Naive thymus-derived CD4-positive, alpha-beta T cell (primary cell): ENCODE measurements at places on chromosomes 2 and 18.

DNA sequence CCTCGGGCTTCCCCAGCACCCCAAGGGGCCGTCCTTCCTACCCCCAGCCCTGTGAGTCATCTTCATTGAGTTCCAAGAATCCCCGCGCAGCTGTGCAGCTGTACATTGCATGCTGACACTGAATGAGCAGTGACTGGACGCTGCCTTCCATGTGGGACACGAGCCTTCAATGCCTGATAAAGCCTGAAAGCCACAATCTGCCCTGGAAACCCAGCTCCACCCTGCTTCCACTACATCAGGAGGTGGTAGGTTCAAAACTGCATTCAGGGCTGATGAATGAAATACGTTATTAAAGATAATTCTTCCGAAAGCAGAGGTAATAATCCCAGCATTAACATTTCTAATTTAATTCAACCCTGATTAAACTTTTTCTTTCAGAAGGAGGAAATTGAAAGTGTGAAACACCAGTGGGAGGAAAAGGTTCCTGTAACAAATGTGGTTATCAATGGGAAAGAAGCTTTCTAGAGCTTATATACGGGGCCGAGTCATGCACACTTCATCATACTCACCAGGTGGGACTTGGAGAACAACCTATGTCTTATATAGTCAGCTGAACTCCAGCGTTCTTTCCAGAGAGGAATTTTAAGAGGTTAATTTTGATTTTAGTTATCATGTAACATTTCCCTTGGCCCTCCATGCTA, 360.1 kb downstream of the LPIN1 start:
- DNase-seq, result no peak

GRCh38 chr2:21282515-21282898, 158.7 kb downstream of the TDRD15 start:
- DNase-seq, result no peak

DNA sequence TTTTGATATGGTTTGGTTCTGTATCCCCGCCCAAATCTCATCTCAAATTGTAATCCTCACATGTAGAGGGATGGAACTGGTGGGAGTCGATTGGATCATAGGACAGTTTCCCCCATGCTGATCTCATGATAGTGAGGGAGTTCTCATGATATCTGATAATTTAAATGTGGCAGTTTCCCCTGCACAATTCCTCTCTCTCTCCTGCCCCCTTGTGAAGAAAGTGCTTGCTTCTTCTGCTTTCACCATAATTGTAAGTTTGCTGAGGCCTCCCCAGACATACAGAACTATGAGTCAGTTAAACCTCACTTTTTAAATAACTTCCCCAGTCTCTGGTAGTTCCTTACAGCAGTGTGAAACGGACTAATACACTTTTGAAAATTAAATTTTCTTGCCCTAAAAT, 12.3 kb upstream of the KCNJ3 start:
- no peak for DNase-seq

DNA sequence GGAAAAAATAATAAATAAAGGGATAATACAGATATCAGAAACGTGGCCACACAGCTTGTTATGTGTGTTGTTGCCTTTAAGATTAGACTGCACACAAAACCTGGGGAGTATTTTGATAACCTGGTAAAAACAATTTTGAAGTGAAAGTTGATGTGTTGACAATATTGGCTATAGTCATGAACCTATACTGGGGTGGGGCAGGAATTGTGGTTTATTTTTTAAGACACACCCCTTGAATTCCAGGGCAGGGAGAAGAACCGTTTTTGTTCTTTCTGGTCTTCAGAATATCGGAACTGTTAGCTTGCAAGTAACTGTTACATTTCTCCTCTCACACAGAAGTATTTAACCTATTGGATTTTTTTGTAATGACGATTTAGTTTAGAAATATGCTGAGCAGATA, 80.4 kb downstream of the LIMS1 start:
- no peak for DNase-seq

DNA sequence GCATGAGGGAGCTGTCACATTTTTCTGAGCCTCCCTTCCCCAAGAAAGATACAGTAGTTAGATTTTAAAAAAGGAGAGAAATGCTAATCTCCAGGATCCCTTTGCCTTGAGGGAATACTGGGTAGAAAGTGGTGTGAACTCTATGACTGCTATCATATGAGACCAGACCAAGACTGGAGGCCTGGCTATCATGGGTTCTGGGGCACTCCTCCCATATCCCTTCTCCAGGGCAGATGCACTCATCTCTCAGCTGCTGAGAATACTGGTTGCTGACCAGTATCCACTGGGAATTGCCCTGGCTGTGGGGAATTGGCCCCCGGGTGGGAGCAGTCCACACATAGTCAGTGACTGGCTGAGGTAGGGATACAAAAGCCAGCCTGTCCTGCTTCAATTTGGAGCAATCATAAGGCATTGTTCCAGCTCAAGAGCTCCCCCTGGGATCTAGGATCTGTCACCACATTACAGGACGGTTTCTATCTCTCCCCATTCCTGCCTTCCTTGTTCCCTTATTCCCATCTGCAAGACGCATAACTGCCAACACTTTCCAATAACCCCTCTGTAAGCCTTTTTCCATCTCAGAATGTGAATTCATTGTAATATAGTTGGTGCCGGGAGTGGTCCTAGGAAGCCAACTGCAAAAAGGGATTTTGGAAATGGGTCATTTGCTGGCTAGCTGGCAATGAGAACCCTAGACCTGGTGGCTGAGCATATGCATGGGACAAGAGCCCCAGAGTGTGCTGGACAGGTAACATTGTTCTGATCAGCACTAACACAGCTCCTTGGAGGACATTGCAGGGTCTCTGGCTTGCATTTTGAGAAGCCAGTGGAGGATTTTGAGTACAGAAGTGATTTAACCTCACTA, 35.4 kb upstream of the REEP1 start:
- no peak for DNase-seq

GRCh38 chr18:51668101-51668500, 470.6 kb upstream of the MEX3C start:
- no peak for DNase-seq

DNA sequence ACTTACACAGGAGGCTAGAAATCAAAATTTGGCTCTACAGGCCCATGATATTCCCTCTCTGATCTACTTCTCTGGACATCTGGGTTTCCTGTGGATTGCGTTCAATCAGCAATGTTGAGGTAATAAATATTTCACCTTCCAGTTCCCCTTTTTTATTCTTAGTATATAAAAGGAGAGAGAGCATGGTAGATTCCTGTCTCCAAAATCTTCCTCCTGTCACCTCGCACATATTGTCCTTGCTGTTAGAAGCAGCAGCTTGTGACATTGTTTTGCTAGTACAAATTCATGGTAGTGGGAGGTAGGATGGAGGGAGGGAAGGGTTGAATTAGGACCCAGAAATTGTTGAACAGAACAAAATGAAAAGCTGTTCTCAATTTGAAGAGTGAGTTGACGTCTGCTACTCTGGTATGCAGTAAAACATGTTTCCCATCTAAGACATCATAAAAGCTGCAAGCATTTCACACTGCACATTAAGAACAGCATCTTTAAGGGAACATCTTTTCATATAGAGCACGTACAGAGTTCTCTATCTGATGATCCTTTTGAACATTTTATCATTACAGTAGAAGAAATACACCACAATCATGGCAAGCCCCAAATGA, 156.4 kb downstream of the RDH14 start:
- DNase-seq, result no peak

DNA sequence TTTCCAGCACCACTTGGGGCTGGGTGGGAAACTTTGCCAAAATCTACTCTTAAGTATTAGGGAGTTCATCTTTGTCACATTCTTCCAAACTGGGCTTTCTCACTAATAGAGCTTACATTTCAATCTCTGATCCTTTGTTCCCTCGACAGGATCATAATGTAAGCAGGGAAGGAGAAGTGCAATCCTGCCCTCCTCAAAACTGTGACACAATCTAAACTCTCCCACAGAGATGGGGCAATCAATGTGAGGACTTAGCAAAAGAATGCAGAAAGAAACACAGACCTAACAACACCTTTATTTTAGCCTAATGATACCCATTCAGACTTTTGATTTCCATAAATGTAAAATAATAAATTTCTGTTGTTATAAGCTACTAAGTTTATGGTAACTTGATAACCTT, 40.8 kb downstream of the DSEL start:
- no peak for DNase-seq

DNA sequence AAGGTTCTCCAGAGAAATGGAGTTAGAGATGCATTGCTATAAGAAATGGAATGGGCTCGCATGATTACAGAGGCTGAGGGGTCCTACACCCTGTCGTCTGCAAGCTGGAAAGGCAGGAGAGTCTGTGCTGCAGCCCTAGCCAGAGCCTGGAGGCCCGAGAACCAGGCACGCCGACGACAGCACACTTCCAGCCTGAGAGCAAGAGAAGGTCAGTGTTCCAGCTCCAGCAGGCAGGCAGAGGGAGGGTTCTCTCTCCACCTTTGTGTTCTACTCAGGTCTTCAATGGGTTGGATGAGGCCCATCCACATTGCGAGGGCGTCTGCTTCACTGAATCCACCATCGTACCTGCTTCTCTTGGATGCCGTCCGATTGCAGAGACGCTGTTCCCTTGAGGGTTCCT, 177.6 kb upstream of the HDAC4 start:
- DNase-seq, result no peak

DNA sequence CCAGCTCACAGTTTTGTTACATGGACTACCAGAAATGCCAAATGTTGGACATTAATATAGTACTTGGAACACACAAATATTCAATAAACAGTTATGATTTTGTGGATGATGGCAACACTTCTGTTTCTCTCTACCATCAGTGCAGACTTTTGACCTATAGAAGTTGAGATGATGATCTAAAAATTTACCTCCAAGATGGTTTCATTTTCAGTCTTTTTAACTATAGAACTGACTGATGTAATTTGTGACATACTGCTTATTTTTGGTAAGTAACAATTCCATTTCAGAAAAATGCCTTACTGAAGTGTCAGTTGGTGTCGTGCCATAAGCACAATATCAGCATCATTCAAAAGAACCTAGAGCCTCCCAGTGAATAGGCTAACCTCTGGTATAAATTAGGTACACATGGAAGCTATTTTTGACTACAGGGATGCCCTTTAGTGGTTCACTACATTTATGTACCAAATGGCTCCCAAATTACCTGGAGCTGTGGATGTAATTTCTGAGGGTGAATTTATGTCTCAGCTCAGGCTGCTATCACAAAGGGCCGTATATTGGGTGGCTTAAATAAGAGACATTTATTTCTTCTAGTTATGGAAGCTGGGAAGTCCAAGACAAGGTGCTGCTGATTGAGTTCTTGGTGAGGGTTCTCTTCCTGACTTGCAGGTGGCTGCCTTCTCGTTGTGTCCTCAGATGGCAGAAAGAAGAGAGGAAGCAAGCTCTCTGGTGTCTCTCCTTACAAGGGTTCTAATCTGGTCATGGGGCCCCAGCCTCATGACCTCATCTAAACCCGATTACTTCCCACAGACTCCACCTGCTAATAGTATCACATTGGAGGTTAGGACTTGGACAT, 66.5 kb downstream of the ALPK2 start:
- no peak for DNase-seq

- no peak for DNase-seq
Measured at GRCh38 chr2:234492717-234493485, 4.0 kb downstream of the ARL4C start.

- peak; percentile 43 for DNase-seq
Measured at GRCh38 chr2:53786352-53786704, 425 bp downstream of the ASB3 start.

GRCh38 chr2:195022508-195022830, 634.6 kb upstream of the SLC39A10 start:
- no peak for DNase-seq

GRCh38 chr18:50654658-50655550, 95.0 kb downstream of the MAPK4 start:
- no peak for DNase-seq

- no peak for DNase-seq
Measured at GRCh38 chr18:21826641-21827302, 86.2 kb downstream of the MIB1 start.

- no peak for DNase-seq
Measured at GRCh38 chr2:224997802-224998201, 44.5 kb downstream of the DOCK10 start.

DNA sequence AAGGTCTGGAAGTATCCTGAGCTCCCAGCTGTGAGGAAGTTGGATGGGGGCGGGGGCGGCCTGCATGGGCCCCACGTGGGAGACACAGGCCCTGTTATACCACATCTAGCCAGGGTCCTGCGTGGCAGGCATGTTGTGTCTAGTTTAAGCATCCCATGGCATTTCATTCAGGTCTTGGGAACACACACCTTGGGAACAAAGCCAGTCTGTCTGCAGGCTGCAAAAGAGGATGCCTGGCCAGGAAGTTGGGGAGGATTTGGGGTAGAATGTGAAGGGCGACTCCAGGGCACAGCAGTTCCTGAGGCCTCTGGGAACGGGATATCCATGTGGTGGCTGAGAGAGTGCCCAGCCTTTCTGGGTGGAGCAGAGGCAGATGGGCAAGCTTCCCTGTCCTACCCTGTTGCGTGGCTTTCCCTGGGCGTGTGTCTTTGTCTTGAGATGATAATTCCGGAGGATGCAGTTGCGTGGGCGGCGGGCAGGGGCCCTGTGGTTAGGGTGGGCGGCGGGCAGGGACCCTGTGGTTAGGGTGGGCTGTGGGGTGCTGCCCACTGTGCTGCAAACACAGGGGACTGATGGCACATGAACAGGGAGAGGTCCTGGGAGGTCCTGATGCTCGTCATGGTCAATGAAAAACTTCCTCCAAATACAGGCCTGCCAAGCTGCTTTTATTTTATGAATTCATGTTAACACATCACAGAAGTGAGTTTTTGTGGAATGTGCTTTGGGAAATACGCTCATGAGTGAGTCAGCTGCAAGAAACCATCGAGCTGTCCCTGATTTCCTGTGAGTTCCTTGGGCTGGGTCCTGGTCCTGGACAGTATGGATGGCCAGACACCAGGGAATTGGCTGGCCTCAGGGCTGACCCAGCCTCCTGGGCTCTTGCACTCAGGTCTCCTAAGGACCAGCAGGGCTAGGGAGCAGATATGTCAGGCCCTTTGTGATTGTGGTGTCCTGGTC, 90.0 kb upstream of the HS6ST1 start:
- no peak for DNase-seq

GRCh38 chr18:3411327-3411726, 38.6 kb upstream of the TGIF1 start:
- no peak for DNase-seq

DNA sequence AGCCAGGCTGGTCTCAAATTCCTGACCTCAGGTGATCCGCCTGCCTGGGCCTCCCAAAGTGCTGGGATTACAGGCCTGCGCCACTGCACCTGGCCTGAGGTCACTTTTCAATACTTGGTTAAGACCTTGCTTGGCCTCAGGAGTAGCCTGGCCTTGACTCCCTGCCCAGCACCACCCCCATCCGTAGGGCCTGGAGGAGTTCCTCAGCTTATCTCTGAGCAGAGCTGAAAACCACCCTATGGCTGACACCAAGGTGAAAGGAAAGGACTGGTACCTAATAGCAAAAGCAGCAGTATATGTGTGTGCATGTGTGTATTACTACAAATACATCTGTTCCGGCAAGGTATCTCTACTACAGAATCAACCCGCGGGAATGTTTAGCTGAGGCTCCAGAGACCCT, 56.0 kb downstream of the STEAP3 start:
- no peak for DNase-seq

- no peak for DNase-seq
Measured at GRCh38 chr18:64806691-64807090, 657.8 kb upstream of the LINC00305 start.

- no peak for DNase-seq
Measured at GRCh38 chr2:25115902-25116301, 52.5 kb downstream of the POMC start.

GRCh38 chr2:8196316-8196715, 485.5 kb upstream of the ID2 start:
- no peak for DNase-seq
